EL (cell line): ENCODE measurements at places on chromosomes 6 and 20.

DNA sequence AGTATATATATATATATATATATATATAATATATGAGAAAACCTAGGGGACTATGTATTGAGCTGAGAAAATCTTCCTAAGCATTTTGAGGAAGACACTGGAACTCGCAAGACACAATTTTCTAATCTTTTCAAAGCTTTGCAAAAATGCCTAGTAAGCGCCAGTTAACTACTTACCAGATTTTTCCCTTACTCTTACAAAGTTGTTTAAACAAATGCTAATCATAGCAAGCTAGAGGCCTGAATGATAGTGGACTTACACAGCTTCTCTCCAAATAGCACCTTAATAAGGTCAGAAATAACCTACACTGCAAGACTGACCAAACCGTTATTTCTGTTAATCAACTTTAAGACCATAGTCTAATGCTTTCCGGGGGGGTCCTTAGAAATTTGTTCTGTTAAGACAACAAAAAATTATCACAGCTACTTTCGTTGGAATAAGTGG, 56.1 kb upstream of the HFE start:
- no peak for DNase-seq

- DNase-seq: no peak
Measured at GRCh38 chr20:59134182-59134581, 29.4 kb upstream of the ZNF831 start.

GRCh38 chr6:27279513-27280063, 32.1 kb downstream of the PRSS16 start:
- peak; percentile 39 for DNase-seq

- DNase-seq: no peak
Measured at GRCh38 chr6:24540197-24540596, 45.4 kb downstream of the ALDH5A1 start.

DNA sequence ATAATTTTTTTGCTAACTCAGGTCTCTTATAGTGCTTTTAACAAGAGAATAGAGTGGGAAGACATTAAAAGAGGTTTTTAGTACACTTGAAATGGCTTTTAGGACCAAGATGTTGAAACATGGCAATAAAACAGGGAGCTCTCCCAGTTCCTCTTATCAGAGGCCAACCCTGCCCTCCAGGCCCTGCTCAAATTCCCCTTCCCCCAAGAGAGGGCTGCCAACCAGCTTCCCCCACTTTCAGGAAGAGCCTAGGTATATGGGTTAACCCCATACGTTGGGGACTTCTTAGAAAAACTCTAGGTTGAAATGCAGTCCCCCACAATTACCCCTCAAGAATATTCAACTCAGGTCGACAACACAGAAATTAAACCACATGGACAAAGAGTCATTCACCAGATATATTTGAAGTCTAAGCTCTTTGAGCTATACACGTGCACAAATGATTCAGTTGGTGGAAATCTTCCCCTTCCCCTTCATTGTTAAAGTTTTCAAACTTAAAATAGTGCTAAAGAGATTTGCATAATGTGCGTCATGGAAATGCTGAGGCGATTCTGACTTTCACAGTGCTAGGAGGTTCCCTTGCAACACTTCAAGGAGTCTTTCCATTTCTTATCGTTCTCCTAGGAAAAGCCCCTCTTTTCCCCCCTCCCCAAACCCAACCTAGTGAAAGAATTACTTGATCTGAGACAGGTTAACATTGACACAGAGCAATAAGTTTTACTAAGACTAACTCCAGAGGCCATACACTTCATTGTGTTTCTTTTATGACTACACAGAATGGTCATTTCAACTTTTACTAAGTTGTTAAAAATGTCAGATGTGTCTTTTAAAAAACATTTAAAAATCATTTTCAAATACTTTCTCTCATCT, 49.8 kb upstream of the ENPP5 start:
- DNase-seq: no peak

DNA sequence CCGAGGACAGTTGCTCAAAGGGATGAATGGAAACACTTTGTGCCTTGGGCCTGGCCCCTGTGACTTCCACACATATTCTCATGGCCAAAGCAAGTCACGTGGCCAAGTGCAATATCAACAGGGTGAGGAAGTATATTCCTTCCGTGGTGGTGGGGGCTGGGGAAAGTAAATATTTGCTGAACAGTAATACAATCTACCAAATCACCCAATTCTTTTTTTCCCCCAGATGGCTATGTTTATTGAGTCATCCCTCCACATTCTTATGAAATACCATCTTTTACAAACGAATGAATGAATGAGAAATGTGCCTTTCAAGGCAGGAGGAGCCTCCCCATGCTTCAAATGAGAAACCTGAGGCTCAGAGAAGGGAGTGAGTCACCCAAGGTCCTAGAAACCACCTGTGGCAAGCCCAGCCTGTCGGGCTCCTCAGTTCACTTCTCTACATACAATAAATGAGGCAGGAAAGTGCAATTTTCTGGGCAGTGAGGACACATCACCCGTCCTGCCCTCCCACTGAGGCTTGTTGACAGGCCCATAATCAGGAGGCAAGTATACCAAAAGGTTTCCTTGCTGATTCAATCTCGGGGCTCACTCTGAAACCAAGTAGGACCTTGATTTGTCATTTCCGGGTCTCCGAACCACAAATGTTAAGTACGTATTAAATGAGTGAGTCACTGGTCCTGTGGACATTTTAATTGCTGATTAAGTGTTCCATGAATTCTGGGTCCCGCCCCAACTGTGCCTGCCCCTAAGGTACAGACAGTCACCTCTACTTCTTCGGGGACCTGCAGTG, 25.3 kb upstream of the TOP1 start:
- peak; percentile 99 for DNase-seq

- no peak for DNase-seq
Measured at GRCh38 chr6:163663575-163663974, 249.1 kb downstream of the QKI start.

- no peak for DNase-seq
Measured at GRCh38 chr20:33232486-33233072, 3.2 kb upstream of the BPIFA1 start.

- DNase-seq: no peak
Measured at GRCh38 chr20:25085756-25086495, 4.0 kb upstream of the VSX1 start.

DNA sequence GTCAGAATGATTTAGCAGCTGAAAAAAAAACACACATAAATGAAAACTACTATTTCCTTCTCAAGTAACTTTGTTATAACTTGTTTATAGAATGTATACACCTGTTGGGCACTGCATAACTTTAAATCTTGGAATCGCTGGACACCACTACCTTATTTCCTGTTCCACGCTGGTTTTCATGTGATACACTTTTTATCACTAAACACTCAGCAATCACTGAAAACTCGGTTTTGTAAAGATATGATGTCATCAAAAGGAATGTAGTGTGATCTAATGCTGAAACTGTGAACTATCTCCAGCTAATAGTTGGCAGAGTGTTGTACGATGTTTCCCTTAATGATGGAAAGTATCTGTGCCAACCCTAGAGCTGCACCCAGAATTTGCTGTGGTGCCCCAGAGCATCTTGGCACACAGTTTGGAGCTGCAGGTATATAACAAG, 127.9 kb downstream of the BACH2 start:
- peak; percentile 64 for DNase-seq

- no peak for DNase-seq
Measured at GRCh38 chr20:7015257-7015656, 247.8 kb downstream of the BMP2 start.

DNA sequence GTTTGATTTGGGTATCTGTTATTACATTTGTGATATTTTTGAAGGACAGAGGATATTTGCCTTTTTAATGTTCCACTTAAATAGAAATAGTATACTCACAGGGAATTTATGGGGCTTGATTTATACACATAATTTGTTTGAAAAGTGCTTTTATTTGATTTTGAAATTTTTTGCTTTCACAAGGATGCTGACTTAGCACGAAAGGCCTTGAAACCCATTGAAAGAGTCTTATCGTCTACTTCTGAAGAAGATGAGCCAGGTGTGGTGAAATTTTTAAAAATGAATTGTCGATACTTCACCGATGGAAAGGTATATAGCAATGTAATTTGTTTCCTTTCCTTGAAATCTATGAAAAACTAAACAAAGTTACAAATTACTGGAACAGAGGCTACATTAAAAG, 74.3 kb upstream of the HINT3 start:
- DNase-seq: no peak

DNA sequence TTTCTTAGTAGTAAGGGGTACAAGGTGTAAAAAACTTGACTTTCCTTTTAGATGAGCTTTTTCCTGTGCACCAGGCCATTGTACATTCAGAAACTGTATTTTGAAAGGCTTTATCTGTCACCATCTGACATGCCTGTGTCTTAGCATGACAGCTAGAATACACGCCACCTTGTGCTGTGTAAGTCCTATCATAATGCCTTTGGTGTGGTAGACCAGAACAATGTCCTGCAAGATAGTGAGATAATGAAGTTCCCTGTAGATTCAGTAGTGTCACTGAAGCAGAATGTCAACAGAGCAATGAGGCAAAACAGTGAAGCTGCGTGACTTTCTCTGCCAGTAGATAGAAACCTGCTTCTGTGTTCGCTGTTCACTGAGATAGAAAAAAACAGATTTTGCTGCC, 105.8 kb downstream of the JAG1 start:
- DNase-seq: no peak

- no peak for DNase-seq
Measured at GRCh38 chr20:635028-635892, 17.7 kb downstream of the SRXN1 start.

DNA sequence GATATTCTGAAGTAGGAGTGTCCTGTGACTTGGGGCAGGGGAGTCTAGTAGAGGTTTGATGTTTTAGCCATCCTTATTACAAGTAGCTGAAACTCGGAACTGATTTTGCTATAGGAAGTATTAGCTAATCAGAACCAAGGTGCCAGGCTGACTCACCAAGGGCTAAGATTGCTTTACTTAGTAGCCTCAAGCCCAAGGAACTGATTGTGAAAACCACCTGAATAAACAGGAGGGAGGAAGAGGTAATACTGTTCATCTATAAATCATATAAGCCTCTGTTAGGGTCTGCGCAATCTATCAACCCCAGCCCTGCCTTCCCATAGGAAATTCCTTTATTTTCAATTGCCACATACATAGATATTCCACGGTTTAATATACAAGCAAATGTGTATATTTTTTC, 54.4 kb downstream of the GNAS start:
- DNase-seq: peak; percentile 61

GRCh38 chr6:101826678-101827077, 433.2 kb downstream of the GRIK2 start:
- no peak for DNase-seq
